ENCODE measurements at places on chromosomes 7 and 10.

DNA sequence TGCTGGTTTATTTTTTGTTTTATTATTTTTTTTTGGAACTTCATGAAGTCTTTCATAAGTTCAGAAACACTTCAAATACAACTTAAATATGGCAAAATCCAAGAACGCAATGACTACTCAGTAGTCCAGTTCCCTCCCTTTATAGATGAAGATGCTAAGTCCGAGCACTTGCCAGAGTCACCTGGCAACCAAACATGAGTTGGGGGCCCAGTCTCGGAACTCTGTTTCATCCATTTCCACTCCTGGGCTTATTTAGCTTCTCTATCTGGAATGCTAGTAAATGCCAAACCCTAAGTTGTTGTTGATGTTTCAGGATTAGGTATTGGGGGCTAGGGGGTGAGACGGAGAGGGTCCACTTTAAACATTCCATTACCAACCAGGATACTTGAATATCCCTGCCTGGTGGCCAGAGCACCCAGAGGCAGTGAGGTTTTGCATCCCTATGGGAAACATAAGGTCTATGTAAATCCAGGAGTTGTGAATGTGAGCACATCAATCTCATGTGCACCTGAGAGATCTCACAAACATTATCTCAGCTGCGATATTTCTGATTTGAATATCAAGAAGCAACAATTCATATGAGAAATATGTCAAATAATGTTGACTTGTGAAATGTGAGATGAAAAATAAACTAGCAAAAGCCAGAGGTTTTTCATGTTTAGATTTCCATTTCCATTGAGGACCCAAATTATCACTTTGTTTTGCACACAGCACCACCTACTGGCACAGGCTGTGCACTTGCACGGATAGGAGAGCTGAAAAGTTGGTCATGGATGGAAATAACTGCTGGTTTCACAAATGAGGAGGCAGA lies 129.3 kb downstream of the PKD1L1 start:
- DNase-seq: peak; percentile 68

DNA sequence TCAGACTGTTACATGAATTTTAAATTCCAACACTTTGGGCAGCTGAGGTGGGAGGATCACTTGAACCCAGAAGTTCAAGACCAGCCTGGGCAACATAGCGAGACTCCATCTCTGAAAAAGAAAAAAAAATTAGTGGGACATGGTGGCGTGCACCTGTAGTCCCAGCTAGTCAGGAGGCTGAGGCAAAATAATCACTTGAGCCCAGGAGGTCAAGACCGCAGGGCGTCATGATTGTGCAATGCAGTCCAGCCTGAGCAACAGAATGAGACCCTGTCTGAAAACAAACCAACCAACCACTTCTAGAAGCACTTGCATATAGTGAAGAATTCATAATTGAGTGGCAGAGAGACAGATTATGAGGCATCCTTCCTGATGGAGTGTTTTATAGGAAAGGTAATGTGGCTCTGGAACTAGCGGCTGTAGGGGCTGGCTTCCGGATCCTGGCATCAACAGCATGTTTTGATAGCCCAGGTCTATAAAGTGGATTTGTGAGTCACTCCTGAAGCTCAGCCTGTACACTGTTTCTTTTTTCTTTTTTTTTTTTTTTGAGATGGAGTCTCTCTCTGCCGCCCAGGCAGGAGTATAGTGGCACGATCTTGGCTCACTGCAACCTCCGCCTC lies 40.3 kb upstream of the RSBN1L start:
- DNase-seq: no peak

GRCh38 chr10:77588886-77589285 lies 48.7 kb downstream of the KCNMA1 start:
- no peak for DNase-seq

DNA sequence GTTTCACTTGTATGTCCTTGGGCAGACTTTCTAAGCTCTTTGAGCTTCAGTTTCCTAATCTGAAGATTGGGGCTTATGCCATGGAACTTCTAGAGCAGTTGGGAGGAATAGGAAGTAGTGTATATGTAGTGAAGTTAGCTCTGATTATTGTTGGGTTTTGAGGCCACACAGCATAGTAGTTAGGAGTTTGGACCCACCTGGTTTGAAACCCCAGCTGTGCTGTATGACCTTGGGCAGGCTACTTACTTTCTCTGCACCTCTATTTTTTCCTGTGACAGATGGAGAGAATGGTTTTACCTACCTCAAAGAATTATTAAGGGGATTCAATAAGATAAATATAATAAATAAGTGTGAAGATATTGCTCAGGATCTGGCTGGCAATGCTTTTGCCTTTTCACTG lies 61.4 kb upstream of the ADRB1 start:
- no peak for DNase-seq

DNA sequence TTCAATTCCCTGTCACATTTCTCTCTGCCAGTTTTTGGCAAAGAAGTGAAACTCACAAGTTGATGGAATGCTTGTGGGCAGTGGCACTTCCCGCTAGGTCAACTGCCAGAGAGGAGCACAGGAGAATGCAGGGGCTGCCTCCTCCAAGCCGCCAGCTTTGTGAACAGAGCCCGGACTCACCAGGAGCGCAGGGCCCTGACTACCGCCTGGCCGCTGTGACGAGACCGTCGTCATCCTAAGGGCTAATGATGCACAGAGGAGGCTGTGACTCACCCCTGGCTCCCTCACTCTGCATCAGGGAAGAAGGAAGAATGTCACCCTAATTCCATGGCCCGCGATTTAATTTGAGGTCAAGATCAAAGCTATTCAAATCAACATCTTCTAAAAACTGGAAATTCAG lies 123.9 kb downstream of the TAX1BP1 start:
- DNase-seq: no peak

GRCh38 chr7:150954986-150955518 lies 23.1 kb downstream of the KCNH2 start:
- DNase-seq: no peak

- peak; percentile 48 for DNase-seq
Observed at GRCh38 chr10:60943316-60944057, 498 bp downstream of the RHOBTB1 start.

- no peak for DNase-seq
Observed at GRCh38 chr10:122276611-122277208, 5.6 kb downstream of the BTBD16 start.

DNA sequence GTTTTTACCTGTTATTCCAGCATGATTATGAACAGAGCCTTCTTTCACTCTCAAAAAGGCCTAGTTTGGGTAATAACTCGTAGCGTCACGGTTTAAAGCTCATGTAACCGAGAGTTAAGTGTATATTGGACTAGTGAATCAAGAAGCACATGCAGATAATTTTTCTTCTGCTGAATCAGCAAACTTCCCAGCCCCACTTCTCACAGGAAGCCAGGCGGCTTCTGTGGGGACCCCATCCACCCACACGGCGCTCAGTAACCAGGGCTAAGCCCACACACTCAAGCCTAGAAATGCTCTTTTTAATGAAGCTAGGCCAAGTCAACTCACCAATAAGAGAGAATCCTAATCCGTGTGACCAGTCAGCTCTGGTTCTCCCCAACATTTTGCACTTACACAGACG lies 191.2 kb upstream of the MGMT start:
- no peak for DNase-seq

DNA sequence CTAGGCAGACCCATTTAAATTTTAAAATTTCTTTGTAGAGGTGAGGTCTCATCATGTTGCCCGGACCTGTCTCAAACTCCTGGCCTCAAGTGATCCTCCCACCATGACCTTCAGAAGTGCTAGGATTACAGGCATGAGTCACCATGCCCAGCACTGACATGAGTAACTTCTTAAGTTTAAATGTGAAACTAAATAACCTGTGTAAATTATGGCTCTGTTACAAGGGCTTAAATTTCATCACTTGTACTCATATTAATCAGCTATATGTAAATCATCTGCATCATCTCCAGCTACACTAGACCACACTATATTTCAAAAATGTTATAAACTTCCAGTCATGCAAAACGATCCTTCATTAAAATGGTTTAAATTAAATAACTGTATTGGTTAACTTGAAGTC lies 56.1 kb downstream of the ATAD1 start:
- peak; percentile 41 for DNase-seq

DNA sequence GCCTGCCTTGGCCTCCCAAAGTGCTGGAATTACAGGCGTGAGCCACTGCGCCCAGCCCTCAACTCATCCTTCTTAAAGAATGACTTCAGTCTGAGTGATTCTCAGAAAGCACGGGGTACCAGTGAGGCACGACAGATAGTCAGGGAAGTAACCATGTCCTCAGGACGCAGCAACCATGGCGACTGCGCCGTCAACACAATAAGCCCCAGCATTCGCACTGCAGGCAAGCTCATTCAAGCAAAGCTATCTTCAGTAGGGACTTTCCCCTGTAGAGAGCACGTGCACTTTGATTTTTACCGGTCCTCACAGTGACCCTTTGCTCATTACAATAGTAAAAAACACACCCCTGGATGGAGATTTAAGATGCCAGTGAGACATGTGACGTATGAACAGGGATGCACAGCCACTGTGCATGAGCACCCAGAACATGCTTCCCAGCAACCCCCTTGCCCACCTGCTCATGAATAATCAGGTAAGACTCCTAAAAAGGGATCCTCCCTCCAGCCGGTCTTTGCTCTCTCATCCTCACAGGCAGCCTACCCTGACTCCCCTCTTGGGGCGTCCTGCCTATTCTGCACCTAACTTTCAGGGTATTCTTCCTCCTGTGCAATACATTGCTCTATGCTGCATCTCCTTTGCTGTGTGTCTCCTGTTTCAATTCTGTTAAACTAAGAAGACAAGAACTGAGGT lies 9.1 kb downstream of the WDR86 start:
- no peak for DNase-seq

GRCh38 chr7:90759710-90760109 lies 163.6 kb downstream of the CDK14 start:
- DNase-seq: no peak

DNA sequence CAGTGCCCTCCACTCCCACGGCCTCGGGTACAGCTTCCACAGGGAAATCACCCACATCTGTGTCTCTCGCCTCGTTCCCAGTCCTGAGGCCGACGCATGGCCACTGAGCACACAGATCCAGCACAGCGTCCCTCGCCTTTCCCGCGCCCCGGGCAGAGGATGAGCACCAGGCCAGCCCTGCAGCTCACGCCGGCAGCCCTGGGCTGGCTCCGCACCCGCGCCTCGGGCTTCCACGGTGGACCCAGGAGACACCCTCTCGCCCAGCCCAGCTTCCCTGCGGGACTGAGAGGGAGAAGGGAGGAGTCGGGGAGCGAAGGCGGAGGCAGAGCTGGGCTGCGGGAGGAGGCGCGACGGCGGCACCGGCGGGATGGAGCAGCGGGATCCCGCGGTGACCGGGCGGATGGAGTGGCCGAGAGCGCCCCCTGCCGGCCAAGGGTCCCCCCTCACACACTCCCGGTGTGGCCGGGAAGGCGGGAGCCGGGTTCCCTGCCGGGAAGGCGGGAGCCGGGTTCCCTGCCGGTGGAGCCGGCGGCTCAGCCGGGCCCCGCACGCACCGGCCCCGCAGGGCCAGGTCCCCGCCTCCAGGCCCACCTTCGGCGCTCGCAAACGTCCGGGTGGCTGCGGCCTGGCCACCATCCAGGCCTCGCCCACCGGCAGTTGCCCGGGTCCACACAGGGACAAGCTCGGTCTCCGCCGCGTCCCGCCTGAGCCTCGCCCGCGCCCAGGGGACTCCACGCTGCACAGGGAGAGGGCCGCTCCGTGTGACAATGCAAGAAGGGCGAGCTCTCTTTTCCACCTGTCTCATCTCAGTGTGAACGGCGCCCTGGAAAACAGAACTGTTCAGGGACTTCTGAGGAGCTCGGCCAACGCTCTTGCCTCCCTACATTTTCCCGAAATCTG lies 110.3 kb upstream of the LANCL2 start:
- peak; percentile 62 for DNase-seq

DNA sequence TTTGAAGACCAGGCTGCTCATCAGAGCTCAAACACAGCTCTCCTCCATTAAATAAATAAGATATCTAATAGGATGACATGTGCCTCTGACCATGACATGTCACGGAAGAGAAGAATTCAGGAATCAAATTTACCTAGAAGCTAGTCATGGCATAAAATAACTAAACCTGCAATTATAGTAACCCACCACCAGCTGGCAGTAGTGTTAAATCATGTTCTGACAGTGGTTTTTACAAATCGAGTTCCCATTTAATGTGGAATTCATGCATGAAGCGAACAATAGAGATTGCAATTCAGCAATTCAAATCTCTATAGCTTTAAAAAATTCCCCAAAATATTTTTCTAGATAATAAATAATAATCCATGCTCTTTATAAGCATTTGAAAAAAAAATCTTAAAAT lies 74.6 kb upstream of the IKZF1 start:
- DNase-seq: no peak

DNA sequence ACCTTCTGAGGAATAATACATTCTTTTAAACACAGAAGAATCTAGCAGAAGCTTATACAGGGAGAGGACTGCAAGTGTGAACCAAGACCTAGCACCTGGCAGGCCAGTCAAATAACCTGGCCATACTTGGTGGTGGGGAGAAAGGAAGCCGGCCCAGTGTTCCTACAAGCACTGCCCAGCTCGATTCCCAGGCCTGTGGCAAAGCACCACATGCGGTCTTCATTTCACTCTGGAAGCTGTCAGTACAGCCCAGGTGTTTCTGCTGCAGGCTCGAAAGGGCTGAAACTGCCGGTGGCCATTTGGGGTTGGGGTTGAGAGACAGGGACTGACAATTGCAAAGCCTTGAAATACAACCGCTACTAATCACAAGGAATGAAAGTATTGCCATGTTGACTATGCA lies 50.8 kb upstream of the EGFR start:
- DNase-seq: no peak

DNA sequence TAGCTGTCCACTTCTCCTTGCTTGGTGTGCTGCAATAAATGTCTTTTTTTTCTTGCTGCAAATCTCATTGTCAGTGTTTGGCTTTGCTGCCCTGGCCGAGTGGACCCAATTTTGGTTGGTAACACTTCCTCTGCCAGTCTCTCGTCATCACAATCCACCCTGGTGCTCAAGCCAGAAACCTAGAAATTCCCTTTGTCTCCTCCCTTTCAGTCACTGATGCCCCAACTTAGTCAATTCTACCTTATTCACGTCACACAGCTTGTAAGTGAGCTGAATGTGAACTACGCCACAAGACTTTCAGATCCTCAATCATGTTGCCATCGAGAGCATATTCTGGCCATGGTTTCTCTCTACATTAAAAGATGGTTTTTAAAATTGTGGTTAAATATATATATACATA lies 13.0 kb upstream of the FRA10AC1 start:
- DNase-seq: no peak

DNA sequence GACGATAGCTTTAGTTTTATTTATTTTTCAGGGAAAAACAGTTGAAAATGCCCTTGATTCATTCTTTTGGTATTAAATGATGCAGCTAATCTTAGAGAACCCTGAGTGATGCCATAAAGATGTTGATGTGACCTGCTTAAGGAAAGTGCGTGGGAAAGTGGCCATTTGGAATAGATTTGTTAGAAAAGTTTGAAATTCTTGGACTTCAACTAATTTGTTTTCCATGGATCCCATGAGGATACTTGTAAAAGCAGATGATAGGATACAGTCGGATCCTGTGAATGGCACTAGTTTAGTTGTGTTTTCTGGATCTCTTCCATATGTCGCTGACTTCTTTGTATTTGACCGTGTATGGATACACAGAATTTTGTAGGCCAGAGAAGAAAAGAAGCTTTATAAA lies 69.0 kb downstream of the SEPTIN7 start:
- DNase-seq: no peak

GRCh38 chr7:77550586-77550985 lies 13.5 kb downstream of the PTPN12 start:
- no peak for DNase-seq

- no peak for DNase-seq
Observed at GRCh38 chr7:22630069-22630468, 96.9 kb upstream of the IL6 start.

Data from kidney capillary endothelial cell (primary cell).